ENCODE measurements at places on chromosomes 11 and 22. TPM values are rescaled to one million over a fixed set of nuclear protein-coding genes. Genes with fewer than 3 reads are reported as not detected.

DNA sequence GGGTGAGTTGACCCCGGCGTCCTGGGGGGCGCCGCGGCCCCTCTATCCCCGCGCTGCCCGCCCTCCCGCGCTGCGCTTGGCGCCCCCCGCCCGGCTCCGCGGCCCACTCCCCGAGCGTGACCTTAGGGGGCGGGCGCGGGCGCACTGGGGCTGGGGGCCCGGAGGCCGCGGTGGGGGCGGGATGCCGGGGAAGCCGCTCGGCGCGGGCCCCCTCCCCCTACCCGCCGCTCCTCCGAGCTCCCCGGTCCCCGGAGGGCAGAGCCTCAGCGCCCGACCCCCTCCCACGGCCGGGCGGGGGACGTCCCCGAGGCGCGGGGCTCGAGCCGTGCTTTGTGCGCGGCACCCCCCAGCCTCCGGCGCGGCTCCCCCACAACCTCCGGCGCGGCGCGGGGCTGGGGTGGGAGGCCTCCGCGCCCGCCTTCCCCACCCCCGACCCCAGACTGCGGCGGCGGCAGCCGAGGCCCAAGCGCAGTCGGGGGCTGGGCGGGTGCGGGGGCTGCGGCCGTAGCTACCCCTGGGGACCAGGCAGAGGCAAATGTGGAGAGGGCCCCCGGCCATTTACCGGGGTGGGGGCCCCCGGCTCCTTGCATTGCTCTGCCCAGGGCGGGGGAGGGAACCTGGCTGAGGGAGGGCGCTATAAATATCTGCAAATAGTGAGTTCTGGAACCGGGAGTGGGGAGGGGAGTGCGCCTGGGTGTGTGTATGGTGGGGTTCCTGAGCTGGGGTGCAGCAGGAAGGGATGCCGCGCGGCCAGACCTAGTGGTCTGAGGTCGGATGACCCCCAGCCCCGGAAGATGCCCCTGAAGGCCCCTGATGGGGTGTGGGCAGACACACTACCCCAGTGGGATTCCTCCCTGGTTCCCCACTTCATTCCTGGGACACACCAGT lies 988 bp downstream of the MGAT3 start:
- DNase-seq, result peak; percentile 51

DNA sequence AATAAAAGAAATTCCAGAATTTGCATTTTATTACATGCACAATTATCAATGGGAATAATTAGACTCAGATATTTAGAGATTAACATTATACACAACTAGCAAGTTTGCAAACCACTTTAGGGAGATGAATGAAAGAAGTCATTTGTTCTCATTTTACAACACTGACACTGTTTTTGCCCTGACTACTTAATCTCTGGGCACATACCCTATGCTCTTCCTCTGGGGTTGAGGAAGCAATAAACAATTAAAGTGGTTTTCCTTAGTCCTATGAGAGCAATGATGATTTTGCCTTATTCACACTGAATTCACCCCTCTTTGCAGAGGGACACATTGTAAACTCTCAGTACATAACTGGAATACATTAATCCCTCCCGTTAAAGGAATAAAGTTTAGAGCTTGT lies 72.7 kb downstream of the TRPC6 start:
- DNase-seq, result no peak

- DNase-seq, result no peak
These were observed 41.3 kb downstream of the NARS2 start for GRCh38 chr11:78533399-78533798.

TBX10 gene
- not detected for total RNA-seq

All from activated naive CD8-positive, alpha-beta T cell treated with anti-CD3 and anti-CD28 coated beads, Interleukin-2, amount 10 ng/mL, durations not matched to agents 7 days and 5 days (primary cell).